ENCODE measurements at places on chromosomes 7 and 10.

DNA sequence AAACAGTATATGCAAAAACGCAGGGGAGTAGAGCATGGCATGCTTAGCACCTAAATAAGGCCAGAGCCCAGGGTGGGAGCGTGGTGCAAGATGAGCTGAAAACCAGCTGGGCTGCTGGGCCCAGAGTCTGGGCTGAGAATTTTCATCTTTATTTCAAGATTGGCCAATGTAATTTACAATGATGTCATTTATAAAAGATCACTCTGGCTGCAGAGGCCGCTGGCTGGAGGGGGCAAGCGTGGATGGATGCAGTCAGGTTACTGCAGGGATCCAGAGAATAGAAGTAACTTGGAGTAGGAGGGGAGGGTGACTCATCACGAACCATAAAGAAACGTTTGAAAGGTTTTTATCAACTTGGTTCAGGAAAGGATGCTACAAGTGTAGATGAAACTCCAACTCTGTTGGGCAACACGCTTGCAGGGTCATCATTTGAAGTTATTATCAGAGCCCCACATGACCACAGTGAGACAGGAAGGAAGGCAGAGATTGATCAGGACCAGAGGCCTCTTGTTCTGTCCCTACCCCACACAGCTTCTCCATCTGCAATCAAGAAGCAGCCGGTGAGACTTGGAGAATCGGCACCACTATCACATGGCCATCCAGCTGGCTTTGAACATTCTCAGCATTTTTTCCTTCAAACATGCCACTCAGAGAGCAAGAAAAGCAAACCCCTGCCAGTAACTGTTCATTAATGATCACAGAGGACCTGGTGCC lies 49.2 kb downstream of the ODAD2 start:
- no peak for DNase-seq

DNA sequence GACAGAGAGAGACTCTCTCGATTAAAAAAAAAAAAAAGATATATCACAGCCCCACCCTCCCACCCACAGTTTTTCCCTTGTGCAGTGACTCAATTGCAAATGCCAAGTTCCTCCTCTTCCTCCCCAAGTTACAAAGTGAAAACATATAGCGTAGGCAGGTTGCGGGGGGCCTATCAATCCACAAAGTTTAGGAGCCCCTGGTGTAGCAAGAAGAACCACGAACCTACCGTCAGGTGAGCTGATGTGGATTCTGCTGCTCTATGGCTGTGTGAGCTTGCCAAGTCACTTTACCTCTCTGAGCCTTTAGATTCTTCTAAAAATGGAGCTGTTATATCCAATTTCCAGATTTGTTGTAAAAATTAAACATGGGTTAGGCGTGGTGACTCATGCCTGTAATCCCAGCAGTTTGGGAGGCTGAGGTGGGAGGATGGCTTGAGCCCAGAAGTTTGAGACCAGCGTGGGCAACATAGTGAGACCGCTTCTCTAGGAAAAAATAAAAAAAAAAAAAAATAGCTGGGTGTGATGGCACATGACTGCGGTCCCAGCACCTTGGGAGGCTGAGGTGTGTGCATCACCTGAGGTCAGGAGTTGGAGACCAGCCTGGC lies 8.2 kb upstream of the RHBDD2 start:
- no peak for DNase-seq

DNA sequence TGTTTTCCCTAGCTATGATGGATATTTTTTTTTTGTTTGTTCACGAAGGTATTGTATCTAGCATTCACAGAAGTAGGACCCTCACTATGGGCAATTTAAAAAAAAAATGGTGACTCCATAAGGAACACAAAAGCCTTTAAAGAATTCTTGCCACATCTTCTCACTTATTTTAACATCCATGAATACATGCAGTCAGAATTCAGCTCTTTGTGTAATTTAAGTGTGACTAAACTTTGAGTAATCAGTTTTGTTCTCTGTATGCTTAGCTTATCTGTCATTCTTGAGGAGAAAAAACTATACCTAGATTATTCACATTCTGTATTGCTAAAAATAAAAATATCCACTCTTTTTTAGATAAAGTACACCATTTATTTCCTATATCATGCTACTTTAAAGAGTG lies 313.2 kb upstream of the KCND2 start:
- DNase-seq: no peak

GRCh38 chr7:152162287-152162686 lies 136.8 kb downstream of the GALNT11 start:
- no peak for DNase-seq

- DNase-seq: peak; percentile 43
Observed at GRCh38 chr7:112882022-112882421, 91.8 kb upstream of the TMEM168 start.

- no peak for DNase-seq
Observed at GRCh38 chr7:107315716-107316220, 147.0 kb downstream of the HBP1 start.

GRCh38 chr7:84720456-84721097 lies 466.3 kb downstream of the SEMA3D start:
- DNase-seq: no peak

- DNase-seq: no peak
Observed at GRCh38 chr7:13241416-13241815, 554.0 kb downstream of the ARL4A start.

DNA sequence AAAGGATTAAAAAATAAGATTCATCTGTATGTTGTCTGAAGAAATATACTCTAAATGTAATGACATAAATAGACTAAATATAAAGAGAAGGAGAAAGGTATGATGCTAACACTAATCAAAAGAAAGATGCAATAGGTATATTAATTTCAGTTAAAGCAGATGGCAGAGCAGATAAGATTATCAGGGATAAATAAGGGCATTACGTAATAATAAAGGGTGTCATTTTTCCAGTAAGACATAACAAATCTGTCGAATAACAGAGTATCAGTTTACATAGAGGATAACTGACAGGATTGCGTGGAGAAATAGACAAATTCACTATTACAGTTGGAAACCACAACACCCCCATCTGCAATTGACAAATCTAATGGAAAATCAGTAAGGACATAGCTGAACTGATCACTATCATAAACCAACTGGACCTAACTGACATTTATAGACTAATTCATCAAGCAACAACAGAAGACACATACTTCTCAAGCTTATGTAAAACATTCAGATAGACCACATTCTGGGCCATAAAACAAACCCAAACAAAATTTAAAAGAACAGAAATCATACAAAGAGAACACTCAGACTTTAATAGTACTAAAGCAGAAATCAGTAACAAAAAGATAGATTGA lies 384.1 kb upstream of the COBL start:
- no peak for DNase-seq

- no peak for DNase-seq
Observed at GRCh38 chr10:50395271-50395670, 144.0 kb upstream of the ASAH2 start.

DNA sequence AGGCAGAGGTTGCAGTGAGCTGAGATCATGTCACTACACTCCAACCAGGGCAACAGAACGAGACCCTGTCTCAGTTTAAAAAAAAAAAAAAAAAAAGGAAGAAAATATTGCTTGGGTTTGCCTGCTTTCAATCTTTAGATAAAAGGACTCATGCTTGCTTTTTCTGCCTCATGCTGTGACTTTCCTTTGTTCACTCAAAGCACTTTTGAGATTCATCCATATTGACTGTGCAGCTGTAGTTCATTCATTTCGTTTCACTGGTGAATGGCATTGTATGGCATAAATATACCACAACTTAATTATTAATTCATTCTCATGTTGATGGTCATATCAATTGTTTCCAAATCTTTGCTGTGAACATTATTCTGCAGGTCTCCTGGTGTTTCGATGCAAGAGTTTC lies 97.6 kb upstream of the NFE2L3 start:
- no peak for DNase-seq

DNA sequence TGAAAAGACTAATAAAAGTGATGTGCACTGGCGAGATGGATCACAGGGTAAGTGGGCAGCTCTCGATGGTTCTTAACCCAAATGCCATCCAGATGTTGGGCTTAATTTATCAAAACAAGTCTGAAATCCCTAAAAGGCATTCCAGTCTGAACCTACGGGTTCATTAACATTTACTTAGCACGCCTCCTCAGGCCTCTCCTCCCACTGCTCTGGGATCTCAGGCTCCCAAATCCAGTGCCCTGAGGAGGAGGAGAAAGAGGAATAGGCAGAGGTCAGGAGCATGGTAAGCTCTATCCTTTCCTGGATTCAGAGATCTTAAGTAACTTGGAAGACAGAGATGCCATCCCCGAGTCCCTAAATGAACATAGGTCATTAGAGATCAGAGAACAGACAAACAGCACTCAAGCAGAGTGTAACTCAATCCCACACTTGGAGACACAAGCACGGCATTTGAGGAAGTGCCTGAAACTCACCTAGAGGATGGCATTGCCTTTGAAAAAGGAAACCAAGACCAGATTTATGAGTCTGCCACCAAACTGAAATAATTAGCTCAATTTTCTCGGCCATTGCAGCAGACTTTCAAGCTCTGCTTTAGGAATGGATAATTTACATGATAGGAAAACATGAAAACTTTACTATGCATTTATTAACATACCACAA lies 140.9 kb downstream of the CXCL12 start:
- no peak for DNase-seq

GRCh38 chr10:126387041-126387921 lies 996 bp downstream of the ADAM12 start:
- peak; percentile 48 for DNase-seq

DNA sequence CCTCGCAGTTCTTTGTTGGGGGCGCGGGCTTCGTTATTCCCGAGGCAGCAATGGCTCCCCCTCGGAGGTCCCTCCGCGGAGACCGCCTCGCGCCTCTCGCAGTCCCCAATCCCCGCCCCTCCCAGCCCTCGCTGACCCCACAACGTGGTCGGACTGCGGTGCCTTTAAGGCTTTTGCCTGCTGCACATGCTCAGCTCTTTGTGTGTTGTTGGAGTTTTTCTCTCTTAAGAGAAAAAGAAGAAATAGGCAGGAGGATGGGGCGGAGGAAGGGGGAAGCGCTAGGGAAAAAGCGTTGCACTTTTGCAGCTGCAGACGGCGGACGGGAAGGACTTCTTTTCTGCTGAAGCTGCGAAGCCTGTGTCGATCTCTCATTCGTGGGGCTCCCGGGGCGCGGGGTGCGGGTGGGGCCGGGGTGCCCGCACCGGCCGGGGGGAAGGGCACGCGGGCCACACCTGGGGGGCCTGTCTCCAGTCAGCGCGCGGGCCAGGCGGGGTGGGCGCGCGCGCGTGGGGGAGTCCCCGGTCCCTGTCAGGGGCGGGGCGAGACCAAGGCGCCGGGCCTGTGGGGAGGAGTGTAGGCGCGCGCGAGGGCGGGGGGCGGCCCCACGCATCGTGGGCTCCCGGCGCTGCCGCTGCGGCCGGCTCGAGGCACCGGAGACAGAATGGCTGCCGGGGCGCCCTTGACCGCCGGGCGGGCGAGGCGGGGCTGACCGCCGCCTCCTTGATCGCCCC lies 445 bp upstream of the ATRNL1 start:
- peak; percentile 50 for DNase-seq

GRCh38 chr7:14104861-14105260 lies 115.4 kb upstream of the ETV1 start:
- DNase-seq: no peak

- DNase-seq: no peak
Observed at GRCh38 chr7:136940917-136941316, 72.5 kb downstream of the CHRM2 start.

DNA sequence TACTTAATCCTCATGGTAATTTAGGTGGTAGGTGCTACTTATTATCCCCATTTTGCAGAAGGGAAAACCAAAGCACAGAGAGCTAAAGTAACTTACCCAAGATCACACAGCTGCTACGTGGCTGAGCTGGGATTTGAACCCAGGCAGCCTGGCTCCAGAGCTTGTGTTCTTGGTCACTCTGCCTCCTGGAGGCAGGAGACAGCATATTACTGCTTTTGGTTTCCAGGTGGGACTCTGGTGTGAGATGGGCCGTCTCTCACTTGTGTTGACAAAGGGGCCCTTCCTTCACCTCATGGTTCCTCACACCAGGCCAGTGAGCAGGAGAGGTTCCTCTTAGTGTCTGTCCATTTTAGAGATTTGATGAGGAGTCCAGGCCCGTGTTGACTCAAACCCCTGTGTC lies 79.8 kb upstream of the PPIF start:
- DNase-seq: no peak

- no peak for DNase-seq
Observed at GRCh38 chr7:2761131-2761624, 73.2 kb downstream of the AMZ1 start.

DNA sequence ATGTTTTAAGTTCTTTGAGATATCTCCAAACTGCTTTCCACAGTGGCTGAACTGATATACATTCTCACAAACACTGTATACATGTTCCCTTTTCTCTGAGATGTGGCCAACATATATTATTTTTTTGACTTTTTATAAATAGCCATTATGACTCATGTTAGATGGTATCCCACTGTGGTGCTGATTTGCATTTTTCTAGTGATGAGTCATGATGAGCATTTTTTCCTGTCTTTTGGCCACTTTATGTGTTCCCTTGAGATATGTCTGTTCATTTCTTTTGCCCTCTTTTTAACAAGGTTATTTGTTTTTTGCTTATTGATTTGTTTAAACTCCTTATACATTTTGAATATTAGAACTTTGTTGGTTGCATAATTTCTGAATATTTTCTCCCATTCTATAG lies 1055.1 kb downstream of the NXPH1 start:
- peak; percentile 1 for DNase-seq

- DNase-seq: no peak
Observed at GRCh38 chr10:128046953-128047290, 79.3 kb downstream of the MKI67 start.

- no peak for DNase-seq
Observed at GRCh38 chr10:21260506-21261149, 264.9 kb downstream of the SKIDA1 start.

DNA sequence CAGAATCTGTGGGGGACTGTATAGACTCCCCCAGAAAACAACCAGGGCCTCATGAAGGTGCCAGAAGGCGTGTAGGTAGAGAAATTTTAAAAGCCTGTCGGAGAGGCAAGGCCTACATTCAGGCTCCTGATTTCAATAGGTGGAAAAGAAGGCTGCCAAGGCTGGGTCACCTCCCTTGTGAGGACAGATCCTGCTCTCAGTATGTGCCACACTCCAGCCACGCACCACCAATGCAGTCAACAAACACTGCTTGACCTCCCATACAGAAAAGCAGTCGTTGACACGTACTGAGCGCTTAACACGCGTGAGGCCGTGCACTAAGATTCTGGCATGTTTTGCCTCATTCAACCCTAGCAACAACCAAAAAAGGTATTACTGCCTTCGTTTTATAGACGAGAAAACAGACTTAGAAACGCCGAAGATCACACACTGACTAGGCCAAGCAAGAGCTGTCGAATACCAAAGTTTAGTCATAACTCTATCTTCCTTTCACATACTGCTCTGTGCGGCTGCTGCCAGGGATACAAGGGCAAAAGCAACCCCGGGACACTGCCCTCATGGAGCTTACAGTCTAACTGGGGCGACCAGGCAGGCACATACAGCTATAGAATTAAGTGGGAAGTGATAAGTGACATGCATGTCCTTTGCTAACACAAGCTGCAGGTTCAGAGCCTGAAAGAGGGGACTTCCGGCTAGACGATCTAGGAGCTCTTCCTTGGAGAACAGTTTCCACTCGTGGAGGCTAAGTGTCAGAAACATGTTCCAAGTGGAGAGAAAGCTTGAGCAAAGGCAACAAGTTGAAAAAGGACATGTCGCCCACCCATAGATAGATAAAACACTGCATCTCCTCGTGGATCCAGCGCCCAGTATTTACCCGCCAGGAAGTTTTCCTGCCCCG lies 797 bp upstream of the NKX2-3 start:
- DNase-seq: peak; percentile 49

Data from common myeloid progenitor, CD34-positive (primary cell).